Transverse colon (tissue), 4 donors: ENCODE measurements at places on chromosomes 7 and 10.

GRCh38 chr10:60827791-60828488, 49.7 kb downstream of the CDK1 start:
- no peak for DNase-seq

GRCh38 chr7:22117222-22117621, 171.5 kb upstream of the CDCA7L start:
- no peak for DNase-seq

DNA sequence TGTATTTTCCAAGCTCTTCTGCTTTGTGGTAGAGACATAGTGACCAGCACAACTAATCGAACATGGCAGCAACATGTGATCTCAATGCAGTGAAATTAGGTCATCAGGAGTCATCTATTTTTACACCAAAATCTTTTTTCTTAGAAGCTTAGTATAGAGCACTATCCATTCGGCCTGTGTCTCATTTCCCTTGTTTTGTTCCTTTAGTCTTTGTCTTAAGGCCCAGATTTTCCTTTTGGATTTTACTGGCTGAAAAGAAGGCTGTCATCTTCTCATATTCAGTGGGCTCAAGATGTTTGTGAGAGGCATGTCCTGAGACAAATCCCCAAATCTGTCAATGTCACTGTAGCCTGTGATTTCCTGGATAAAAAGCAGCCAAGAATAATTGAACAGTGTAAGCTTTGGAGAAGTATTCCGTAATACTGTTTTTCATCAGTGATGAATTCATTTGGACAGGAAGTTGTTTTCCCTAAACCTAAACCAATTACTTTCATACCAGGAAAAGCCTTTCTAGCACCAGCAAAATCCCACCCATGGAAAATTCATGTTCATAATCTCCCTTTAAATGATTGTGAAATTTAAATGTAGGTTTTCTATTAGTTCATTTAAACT, 55.2 kb downstream of the MAGI2 start:
- no peak for DNase-seq

GRCh38 chr10:24118246-24118645, 90.7 kb upstream of the KIAA1217 start:
- DNase-seq = no peak

DNA sequence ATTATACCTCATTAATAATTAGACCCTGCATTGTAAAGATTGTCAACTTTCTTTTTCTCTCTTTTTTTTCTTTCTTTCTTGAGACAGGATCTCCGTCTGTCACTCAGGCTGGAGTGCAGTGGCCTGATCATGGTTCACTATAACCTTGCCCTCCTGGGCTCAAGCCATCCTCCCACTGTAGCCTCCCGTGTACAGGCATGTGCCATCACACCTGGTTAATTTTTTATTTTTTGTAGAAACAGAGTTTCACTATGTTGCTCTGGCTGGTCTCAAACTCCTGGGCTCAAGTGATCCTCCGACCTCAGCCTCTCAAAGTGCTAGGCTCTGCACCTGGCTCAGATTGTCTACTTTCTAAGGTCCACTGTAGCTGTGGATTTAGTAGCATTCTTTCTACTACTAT, 50.7 kb downstream of the MDFIC start:
- DNase-seq = no peak

- DNase-seq = no peak
These were observed 26.1 kb upstream of the VCL start for GRCh38 chr10:73971636-73972354.

GRCh38 chr7:108135446-108136190, 5.5 kb upstream of the LAMB4 start:
- no peak for DNase-seq
